ENCODE measurements at places on chromosomes 2 and 18.

- DNase-seq = no peak
Measured at GRCh38 chr2:76998704-76999103, 523.5 kb downstream of the LRRTM4 start.

DNA sequence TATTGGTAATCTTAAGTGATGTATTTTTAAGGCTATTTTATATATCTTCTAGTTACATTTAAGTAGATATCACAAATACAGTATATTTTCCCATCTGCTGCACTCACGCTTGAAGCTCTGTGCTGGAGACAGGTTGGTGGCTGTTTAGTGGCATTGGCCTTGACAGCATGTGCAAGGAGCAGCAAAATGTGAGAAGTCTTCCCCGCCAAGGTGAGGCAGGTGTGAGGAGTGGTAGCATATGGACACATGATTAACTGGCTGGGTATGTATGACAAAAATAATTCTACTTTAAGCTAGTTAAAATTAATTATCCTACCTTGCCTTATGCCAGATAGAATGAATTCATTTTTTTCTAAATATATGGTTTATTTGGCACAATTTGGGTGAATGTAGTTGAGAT, 117.2 kb downstream of the CCDC102B start:
- no peak for DNase-seq

- no peak for DNase-seq
Measured at GRCh38 chr18:62904396-62905285, 189.3 kb downstream of the PHLPP1 start.

DNA sequence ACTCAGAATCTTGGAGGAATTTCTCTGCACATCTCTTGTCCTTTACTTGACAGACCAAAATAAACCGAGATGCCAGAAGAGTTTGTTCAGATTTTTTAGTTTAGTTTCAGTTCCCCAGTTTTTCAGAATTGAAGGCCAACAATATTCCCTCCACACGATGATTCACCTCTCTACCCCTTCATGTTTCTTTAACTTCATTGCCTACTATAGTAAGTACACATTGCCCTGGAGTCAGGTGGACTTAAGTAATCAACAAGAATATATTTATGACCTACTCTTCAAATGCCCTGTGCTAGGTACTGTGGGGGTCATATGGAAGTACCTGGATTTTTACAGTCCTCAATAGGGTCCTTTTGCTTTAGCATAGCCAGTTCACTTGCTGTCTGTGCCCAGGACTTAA, 79.6 kb upstream of the CTLA4 start:
- no peak for DNase-seq

- no peak for DNase-seq
Measured at GRCh38 chr2:141728886-141729285, 401.9 kb downstream of the LRP1B start.

DNA sequence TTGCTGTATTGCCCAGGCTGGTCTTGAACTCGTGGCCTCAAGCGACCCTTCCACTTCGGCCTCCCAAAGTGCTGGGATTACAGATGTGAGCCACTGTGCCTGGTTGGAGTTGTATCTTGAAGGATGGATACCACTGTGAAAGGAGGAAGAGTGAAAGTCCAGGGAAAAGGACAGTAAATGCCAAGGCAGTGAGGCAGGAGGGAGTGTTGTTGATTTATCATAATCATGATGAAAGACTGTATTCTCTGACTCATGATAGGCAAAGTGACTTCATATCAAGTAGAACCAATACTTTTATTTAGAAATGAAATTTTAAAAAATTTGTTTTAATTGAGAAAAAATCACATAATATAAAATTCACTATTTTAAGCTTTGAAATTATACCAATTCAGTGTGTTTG, 162.3 kb downstream of the ARHGAP28 start:
- DNase-seq = no peak

DNA sequence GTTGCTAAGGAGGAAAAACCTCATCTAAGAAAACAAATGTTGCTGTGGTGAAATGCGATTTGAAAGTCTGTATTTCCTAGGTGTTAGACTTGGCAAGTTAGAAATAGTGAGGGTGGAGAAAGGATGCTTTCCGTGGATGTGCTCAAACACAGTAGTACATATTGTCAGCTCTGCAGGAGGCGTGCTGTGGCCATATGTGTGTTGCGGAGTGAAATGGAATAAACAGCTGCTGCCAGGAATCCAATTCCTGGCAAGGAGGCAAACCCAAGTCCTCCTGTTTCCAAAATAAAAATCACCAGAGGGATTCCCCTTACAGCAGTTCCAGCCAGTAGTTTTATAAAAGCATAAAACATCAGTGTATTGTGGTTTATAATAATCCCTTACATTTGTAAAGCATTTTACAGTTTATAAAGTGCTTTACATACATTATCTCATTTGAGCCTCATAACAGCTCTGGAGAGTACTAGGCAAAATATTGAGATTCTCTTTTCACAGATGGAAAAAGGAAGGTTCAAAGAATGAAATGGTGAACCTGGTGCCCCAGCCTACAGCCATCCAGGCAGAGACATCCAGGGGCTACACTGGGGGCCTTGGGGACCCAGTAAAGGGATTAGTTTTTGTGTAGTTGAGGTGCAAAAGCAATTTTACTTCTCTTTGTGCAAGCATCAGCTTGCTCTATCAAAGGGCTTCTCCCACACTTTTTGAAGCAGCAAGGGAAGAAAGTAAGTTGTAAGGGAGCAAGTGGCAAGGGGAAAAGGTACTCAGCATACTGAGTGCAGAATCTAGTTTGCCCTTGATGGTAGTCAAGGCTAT, 206.0 kb downstream of the AGPS start:
- no peak for DNase-seq

- no peak for DNase-seq
Measured at GRCh38 chr18:55838319-55838718, 250.3 kb upstream of the TCF4 start.

DNA sequence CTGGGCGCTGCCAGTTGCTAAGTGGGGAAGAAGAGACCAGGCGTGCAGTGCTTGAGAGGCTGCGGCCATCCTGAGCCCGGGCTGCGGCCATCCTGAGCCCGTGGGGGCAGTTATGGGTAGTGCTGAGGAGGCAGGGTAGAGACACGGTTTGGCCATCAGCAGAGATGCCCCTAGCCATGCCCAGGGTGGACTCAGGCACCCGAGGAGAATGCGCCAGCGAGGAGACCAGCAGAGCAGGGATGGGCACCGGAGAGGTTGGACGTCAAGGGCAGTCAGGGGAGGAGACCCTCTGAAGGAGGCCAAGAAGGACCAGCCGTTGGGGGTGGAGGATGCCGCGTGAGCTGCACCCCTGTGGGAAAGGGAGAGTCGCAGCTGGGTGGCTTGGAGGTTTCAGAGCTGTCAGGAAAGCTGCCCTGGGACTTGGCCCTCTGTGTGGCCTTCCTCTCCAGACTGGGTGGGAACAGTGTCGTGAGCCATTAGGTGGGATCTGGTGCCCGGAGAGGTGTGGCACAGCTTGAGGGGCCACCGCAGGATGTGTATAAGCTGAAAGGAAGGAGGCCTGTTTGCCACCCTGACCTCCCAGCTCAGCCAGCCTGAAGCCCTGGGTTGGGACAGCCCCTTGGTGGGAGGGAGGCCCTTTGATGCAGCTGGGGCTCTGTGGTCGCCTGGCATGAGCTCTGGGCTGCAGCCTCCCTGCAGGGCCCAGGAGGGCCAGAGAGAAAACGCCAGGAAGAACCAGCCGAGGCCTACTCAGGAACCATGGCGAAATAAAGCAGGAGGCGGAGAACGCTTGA, 56.0 kb downstream of the SH3BP4 start:
- no peak for DNase-seq

DNA sequence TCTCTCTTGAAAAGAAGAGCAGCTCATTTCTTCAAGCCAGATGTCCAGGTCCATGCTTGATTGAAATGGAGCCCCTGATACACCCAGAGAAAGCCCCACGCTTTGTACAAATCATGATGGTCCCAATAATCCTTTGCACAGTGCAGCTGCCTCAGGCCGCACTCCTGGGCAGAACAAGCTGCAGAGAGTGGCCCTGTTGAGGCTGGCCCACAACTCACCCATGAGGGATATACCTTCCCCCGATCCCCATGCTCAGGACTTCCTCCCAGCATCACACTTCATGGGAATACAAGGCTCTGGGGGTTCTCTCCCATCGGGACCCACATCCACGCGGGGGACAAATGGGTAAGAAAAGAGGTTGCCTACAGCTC, 181.8 kb downstream of the CTIF start:
- no peak for DNase-seq

GRCh38 chr2:29951576-29951975, 30.2 kb upstream of the ALK start:
- DNase-seq = no peak

- DNase-seq = no peak
Measured at GRCh38 chr2:164570475-164570874, 50.8 kb downstream of the GRB14 start.

GRCh38 chr2:54103454-54104314, 11.7 kb upstream of the ACYP2 start:
- no peak for DNase-seq

GRCh38 chr18:61606068-61606660, 272.9 kb downstream of the CDH20 start:
- DNase-seq = no peak

DNA sequence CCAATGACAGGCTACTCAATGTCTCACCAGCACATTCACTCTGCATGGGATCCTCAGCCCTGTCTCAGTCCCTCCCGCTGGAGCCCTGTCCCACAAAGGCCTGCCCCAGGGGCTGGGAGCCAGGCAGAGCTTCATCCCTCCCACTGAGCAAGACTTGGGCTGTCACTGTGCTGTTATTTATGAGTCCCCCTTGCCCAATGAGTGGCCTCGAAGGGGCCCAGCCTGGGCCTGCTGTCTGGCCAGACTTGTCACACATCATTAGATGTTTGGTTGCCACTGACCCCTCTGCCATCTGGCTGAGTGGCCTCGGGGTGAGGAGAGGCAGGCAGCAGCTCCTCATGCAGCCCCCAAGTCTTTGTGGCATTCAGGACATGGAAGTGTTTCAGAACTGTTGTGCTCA, 330.6 kb upstream of the SKOR2 start:
- DNase-seq = no peak

DNA sequence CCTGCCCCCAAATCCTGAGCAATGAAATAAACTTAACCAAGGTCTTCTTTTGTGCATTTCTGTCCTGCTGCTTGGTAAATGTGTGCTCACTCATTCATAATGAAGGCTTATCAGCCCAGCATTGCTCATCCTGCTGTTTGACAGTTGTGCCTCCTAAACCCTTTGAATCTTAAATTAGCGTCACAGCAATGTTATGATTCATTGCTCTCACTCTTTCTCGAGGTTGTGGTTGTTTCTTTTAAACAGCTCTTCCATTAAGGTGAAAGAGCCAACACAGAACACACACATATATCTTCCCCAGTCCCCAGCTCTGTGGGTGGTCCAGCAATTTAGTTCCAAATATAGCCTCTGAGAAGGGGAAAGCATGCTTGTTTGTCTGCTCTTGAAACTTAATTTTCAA, 84.0 kb downstream of the EVA1A start:
- DNase-seq = no peak

GRCh38 chr18:38752430-38752829, 1186.8 kb upstream of the CELF4 start:
- no peak for DNase-seq

- DNase-seq = no peak
Measured at GRCh38 chr2:62014102-62014501, 108.6 kb downstream of the COMMD1 start.

- no peak for DNase-seq
Measured at GRCh38 chr18:261398-262073, 6.3 kb downstream of the THOC1 start.

GRCh38 chr2:42974721-42975717, 182.6 kb upstream of the HAAO start:
- DNase-seq = peak; percentile 68

DNA sequence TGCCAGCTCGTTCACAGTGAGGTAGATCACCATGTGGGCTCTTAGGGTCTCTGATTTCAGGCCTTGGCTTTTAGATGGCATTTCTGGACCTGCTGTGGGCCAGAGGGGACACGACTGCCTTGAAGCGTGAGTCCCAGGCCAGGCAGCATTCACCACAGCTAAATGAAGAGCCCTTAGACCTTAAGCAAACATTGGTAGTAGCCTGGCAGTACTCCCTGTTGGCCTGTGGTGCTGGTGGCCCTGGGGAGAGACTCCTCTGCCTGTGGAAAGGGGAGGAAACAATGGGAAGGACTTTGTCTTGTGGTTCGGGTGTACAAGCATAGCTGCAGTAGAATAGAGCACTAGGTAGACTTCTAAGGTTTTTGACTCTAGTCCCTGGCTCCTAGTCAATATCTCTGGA, 456.0 kb upstream of the DCC start:
- DNase-seq = no peak

- DNase-seq = no peak
Measured at GRCh38 chr2:163646687-163647086, 89.1 kb downstream of the FIGN start.

DNA sequence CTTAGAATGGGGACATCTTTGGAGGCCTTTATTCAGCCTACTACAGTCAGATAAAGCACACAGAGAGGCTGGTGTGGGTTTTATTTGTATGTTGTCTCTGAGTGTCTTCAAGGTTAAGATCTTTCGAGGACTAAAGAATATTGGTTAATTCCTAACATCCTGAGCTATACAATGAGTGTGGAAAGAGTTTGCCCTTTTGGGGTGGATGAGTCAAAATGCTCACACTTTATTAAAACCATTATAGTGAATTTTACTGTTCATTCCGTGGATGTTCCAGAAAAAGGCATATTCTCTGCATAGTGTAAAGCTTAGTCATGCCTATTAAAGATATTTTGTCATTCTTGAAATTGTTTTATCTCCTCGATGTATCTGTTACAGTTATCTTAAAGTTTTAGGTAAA, 29.1 kb upstream of the SLC38A11 start:
- DNase-seq = no peak

DNA sequence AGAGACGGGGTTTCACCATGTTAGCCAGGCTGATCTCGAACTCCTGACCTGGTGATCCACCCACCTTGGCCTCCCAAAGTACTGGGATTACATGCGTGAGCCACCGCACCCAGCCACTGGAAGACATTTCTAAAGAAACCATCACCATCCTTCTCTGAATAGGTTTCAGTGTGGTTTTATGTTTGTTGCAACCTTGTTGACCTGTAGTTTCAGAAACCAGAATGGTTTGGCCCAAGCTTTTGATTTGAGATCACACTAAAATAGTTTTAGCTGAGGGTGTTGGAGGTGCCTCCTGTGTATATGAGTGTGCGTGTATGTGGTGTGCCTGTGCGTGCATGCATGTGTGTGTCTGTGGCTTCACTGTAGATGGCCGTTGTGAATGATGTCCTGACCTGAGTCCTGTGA, 26.2 kb downstream of the INPP4A start:
- DNase-seq = no peak

GRCh38 chr2:5942204-5942603, 250.0 kb downstream of the SOX11 start:
- DNase-seq = no peak

DNA sequence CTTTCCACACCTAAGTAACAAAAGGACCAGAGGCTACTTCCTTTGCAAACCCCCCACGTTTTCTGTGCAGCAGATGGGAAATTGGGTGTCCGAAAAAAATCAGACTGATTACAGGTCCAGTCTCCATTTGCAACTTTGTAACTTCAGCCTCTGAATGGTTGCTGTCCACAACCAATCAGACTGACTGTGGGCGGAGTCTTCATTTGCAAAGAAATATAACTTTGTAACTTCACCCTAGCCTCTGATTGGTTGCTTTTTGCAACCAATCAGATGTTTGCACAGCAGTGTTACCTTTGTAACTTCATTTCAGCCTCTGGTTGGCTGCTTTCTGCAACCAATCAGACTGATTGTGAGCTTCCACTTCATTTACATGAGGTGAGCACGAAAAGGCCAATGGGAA, 27.8 kb upstream of the CACNB4 start:
- no peak for DNase-seq
